ENCODE measurements at places on chromosomes 2 and 18.
A peak's percentile ranks its signal among the peaks of the same experiment; 100 is the strongest.

DNA sequence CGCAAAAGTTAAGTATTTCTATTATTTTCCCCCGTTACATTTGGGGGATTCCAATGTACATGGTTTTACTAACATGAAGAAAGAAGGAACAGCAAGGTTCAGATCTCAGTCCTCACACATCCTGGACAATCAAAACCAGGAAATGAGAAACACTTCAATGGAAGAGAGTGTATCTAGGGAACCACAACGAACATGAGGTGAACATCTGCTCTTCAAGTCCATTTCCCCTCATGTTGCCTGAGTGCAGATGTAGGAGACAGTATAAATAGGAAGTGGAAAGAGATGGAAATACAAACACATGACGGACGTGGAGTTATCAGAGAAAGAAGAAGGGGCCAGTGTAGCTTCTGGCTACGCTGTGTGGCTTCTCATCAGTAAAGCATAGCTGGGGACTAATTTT lies 52.6 kb downstream of the CHN1 start:
- DNase-seq: no peak

DNA sequence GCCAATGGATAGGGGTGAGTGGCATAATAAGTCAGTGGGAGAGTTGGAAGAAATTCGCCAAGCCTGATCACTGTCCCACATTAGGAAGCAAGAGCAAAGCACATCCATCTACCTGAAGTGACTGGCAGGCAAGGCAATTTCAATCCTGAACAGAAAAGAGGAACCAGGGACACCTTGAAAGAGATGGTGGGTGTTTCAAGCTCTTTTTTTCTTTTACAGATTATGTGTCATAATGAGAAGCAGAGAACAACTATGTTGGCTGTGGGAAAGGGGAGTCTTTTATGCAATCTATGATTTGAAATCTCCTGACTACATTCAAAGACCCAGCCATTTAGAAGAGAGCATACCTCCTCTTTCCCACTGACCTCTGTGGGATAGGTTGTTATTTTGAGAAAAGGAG lies 63.5 kb downstream of the TGIF1 start:
- no peak for DNase-seq

DNA sequence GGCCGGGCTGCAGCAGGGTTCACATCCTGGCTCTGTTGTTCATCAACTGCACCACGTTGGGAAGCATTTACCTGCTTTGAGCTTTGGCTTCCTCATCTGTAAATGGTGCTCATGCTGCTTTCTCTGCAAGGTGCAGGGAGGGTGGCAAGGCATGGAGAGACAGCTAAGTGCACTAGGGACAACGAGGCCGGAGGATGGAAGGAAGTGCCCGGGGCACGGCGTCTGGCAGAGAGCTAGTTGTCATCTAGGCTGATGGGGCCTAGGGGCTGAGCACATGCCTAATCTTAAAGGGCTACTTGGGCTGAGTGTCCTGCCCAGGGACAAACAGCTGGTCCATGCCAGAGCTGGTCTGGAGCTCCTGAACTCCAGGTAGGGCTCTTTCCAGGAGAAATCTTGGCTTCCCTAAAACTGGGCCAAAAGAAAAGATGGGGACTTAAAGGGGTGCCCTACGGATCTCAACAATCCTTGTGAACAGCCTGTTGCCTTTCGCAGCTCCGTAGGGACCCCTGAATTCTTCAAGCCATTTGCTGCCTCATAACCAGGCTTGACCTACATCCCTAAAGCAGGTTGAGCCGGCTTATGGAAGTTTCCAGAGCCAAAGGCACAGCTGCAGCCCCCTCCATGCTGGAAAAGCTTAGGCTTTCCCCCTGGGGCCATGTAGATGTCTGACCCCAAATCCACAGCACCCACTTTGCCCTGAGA lies 130.8 kb downstream of the SMAD7 start:
- DNase-seq: no peak

GRCh38 chr2:74105413-74105812 lies 42.3 kb downstream of the BOLA3 start:
- no peak for DNase-seq

- no peak for DNase-seq
These were observed 496 bp downstream of the SUCLG1 start for GRCh38 chr2:84458551-84459017.

- peak; percentile 11 for DNase-seq
These were observed 693 bp upstream of the LRP2 start for GRCh38 chr2:169362894-169363559.

DNA sequence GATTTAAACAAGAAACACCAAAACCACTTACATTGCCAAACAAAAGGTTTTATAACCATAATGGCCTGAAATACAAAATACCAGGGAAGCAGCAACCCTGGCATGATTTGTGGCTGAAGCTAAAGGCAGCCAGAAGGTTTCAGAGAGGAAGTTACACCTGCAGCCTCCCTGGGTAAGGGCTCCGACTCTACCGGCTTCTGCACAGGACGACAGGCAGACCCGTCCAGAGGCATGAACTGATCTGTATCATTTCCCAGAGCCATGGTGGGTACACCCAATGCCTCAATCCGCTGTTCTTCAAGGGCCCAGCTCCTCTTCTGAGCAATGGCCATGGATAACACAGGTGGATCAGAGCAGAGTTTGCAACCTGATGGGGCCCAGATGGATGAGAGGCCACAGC lies 71.6 kb downstream of the PXDN start:
- no peak for DNase-seq
